ENCODE measurements at places on chromosomes 16 and 17. TPM values are rescaled to one million over a fixed set of nuclear protein-coding genes. Genes with fewer than 3 reads are reported as not detected.

Gene DYNLL2
- total RNA-seq = 28.5 TPM

Gene C1QL1
- total RNA-seq = 0.68 TPM

Gene KCNJ18
- not detected for total RNA-seq

Gene OTOA
- not detected for total RNA-seq

Gene PHKG2
- 26.4 TPM for total RNA-seq

Gene NPB
- 0.35 TPM for total RNA-seq

Gene FADS6
- not detected for total RNA-seq

Gene MYH8
- not detected for total RNA-seq
